GM20000 (cell line): ENCODE measurements at places on chromosomes 3 and 15.

- DNase-seq: peak; percentile 59
Observed at GRCh38 chr15:40471105-40471807, 472 bp downstream of the CHST14 start.

DNA sequence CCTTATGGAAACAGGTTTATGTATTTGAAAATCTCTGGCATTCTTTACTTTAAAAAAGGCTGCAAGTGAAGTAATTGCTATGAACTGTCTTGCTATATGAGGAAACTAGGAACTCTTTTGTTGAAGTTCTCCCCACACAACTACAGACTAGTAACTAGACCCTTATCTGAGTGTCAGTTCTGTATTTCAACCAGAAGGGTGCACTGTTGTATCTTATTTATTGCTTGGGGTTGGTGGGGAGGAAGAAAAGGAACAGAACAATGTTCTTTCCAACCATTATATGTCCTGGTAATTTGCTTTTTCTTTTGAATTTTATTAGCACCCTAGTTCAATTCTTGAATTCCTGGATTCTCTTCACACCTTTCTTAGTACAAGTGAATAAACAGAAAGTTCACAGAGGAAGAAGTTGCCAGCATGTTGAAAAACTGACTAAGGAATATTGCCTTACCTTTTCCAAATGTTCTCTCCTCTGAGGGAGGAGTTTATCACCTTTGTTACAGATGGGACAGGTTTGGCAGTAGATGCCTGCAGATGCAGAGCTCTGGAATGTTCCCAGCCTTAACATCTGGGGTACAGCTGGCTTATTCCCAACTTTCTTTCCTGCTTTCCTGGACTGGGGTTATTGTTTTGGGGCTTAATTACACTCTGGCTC is 162.4 kb upstream of the CFAP20DC start:
- DNase-seq: peak; percentile 58

GRCh38 chr3:181461381-181461780 is 250.3 kb upstream of the SOX2 start:
- no peak for DNase-seq

DNA sequence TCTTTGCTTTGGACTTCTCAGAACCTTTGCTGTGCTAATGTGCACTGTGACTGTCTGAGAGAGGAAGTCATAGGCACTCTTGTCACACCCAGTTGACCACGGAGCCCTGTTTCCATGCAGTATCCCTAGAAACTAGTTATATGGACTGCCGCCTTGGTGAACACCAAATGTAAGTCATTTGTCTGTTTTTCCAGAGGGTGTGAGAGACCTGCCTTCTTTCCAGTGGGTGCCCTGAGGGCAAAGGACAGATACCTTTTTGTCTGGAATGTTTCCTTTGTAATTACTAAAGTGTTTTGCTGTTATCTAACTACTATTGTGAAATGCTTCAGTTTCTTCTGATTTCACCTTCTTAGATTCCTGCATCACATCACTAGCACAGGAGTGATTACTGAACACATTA is 91.8 kb downstream of the LARS2 start:
- DNase-seq: no peak

GRCh38 chr15:71390096-71390495 is 274.8 kb downstream of the THSD4 start:
- DNase-seq: no peak

- no peak for DNase-seq
Observed at GRCh38 chr15:83671603-83672002, 17.7 kb downstream of the ADAMTSL3 start.

- no peak for DNase-seq
Observed at GRCh38 chr3:46495901-46496456, 1.8 kb upstream of the RTP3 start.

GRCh38 chr3:177234121-177234520 is 36.8 kb upstream of the TBL1XR1 start:
- DNase-seq: no peak

DNA sequence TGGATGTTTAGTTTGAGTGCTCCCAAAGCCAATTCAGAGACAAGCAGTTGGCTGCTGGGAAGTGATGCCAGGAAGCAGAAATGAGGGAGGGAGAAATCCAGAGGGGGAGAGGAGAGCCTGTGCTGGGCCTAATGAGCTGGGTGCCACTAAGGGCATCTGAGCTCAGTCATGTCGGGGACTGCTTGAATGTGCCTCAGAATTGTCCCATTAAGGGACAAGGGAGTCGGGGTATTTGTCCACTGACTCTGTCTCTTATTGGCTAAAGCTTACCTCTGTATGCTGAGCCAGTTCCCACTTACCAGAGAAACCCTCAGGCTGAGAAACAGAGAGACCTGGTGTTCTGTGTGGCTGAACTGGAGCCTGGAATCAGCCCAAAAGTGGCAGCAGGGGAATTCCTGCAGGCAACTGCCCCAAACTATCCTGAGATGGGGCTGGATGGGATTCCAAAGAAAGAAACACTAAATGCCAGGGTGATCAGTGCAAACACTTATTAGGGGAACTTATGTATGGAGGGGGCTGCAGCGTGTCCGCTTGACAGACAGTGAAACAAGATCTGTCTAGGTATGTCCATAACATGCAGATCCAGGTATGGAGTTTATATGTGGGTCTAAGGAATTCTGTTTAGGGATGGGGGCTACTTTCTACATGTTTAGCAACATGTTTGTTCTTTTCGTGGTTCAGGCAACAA is 48.6 kb downstream of the NR1D2 start:
- no peak for DNase-seq

DNA sequence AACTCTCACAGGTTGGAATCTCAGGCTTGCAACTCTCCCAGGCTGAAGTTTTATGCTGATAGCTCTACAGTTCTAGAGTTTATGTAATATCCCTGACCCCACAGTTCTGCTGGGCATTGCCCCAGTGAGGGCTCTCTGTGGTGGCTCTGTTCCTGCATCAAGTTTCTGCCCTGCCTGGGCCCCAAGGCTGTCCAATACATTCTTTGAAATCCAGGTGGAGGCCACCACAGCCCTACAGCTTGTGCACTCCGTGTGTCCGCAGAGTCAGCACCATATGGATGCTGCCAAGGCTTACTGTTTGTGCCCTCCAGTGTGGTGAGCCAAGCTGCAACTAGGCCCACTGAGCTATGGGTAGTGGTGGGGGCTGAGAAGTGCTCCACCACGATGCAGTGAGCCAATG is 1141.2 kb upstream of the EPHA6 start:
- DNase-seq: no peak

GRCh38 chr3:129160891-129161859 is at the start of gene ISY1:
ISY1 (minus strand) TSS chr3:129161063; CDS start chr3:129160975, 88 bp downstream.
- DNase-seq: peak; percentile 91

- no peak for DNase-seq
Observed at GRCh38 chr3:125965505-125965904, 3.5 kb upstream of the ROPN1B start.

- no peak for DNase-seq
Observed at GRCh38 chr3:60855250-60855649, 396.0 kb downstream of the FHIT start.

DNA sequence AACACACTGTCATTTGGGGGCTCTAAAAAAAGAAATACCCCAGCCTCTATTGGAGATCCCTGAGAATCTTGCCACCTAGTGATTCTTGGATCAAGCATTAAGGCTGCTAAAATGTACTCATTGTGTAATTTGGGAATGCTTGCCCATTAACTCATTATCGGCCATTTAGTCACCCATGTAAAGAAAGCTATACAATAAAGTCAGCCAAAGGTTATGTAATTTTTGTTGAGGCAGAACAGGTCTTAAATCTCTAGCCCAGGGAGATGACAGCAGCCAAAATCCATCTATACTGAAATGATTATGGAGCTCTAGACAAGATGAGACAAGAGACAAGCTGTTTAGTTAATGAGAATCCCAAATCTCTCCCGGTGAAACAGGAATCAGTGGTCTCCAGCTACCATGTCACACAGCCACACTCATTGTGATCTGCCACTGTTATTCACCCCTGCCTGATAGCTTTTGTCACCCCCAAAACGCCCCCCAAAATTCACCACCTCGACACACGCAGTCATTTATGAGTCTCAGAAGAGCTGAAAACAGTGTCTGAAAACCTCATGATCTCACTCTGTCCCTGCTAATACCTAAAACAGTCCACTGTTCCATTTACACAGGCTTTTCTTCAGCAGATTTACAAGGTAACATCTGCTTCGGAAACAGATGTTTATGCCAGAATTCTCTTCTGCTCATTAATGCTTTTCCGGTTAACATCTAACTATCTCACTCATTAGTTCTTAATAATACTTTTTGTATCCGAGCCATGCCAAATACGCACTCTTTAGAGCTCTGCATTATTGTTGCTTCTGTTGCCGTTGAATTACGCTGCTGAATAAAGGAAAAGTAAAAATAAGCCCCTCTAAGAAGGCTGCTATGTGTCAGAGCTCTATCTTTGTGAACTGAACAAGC is 138.5 kb downstream of the RORA start:
- no peak for DNase-seq

DNA sequence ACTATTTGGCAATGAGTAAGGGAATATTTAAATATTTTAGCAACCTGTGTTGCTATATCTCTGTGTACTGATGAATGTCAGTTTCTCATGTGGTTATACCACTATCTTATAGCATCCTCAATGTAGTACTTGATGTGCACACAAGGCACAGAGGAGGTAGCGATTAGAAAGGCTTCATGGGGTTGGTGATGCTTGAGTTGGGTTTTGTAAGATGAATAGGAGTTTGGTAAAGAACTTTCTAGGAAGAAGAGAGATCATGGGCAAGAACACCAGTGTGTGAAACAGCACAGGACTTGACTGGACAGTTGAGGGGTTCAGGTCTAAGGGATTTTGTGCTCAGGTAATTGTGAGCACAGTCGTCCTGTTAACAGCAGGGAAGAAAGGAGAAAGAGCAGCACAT is 38.1 kb downstream of the LPP start:
- no peak for DNase-seq

DNA sequence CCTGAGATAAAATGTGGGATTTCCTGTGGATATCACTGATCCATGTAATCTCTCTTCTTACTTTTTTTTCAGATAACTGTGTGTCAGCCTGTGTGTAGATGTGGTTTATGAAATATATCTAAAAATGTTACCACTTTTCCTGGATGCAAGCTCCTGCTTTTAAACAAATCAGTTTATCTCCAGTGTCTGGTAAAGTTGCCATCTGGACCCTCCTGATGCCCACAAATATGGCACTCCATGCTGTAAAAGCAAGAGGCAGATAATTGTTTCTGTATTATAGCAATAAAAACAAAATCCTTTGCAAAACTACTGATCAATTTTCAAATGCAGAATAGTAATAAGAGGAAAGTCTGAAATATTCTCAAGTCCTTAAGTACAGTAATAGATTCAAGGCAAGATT is 7.6 kb upstream of the DCLK3 start:
- no peak for DNase-seq

DNA sequence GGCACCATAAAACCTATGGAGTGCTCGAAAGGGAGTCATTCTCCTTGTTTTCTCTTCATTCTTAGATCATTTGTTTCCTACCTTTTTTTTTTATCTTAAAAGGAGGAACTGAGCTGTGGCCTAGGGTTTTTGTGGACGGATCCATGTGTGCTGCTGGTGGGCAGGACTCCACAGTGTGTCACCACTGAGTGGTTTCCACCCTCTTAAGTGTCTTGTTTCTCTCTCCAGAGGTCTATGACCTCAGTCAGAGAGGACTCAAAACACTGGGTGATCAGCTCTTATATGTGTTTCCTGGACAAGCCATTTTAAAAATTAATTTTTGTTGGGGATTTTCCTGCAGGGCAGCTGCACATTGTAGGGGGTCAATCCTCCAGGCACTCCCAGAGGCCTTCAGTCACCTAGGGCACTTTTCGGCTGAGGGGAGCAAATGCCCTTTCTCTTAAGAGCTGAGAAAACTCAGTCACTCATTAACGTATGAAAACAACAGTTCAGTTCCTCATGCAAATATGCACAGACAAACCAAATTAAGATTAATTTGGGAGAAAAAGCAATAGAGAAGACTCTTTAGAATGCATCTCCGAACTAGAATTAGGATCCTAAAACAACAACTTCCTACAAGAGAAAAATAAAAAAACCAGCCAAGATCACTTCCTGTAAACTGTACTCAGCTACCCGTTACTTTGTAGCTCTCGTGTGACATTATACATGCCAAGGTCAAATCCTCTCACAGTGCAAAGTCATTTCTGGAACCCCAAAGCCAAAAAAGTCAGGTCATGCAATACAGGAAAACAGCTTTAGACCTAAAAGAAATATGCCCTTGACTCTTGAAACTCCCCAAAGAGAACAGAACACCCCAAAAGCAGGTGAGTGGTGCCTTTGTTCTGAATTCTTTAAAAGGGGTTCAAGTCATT is 27.6 kb upstream of the FAM3D start:
- no peak for DNase-seq

- no peak for DNase-seq
Observed at GRCh38 chr15:73335026-73335425, 33.7 kb downstream of the HCN4 start.

DNA sequence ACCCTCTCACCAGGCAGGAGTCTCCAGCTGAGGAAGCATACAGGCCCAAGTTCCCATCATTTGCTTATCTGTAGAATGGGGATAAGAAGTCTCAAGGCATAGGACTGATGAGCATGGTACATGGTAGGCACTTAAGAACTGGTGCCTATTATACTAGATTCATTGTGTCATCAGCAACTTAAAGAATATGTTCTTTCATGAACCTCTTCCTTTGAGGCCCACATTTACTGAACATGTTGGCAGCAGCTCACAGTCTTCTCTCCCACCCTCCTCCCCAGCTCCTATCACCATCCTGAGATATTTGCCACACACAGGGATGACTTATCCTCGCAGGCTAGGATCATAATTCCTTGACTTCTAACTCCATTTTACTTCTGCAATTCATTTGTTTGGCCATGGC is 142.5 kb downstream of the PDE8A start:
- DNase-seq: no peak

- peak; percentile 61 for DNase-seq
Observed at GRCh38 chr15:60548101-60548500, 69.2 kb upstream of the ICE2 start.

- no peak for DNase-seq
Observed at GRCh38 chr3:189353318-189353965, 181.7 kb downstream of the TPRG1 start.

DNA sequence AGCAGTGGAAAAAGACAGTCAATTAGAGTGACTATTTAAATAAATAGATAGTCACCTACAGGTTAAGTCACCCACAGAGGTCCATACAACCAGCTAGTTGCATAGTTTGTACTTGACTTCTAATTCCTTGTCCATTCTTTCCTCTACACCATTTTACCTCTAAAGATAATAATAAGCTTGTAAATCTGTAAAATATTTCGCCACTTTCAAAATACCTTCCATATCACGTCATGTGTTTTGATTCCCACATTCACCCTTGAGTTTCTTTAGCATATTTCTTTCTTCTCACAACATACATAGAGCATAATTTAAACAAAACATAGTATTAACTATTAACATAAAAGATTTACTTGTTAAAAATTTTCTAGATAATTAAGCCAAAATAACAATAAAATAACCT is 689.6 kb downstream of the MECOM start:
- no peak for DNase-seq

DNA sequence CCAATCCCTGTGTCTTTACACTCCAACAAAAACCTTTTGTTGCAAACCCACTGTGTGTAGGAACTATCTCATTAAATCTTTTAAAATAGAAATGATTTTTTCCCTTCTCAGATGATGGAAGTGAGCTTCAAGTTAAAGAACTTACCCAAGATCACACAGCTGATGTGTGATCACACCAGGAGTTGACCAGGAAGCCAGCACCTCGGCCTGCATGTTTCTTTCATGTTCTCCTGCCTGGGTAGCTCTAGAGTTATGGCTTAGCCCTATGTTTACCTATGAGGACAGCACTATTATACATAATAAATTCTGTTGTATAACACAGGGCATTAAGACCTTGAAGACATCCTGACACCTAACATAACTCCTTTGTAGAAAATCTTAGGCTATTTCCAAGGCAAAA is 132.1 kb upstream of the KLHL25 start:
- no peak for DNase-seq

- no peak for DNase-seq
Observed at GRCh38 chr15:46567968-46568367, 933.1 kb downstream of the SQOR start.
